ENCODE measurements at places on chromosomes 12 and 14.
A peak's percentile ranks its signal among the peaks of the same experiment; 100 is the strongest.

GRCh38 chr12:62434494-62435302 is 31.9 kb upstream of the MON2 start:
- DNase-seq, result peak; percentile 5

- DNase-seq, result peak; percentile 27
These were observed 58.4 kb upstream of the SAV1 start for GRCh38 chr14:50726372-50727107.

- peak; percentile 70 for DNase-seq
These were observed 29.3 kb upstream of the PNMA1 start for GRCh38 chr14:73743431-73743931.

GRCh38 chr12:83132360-83132759 is 445.7 kb downstream of the TMTC2 start:
- DNase-seq, result no peak

DNA sequence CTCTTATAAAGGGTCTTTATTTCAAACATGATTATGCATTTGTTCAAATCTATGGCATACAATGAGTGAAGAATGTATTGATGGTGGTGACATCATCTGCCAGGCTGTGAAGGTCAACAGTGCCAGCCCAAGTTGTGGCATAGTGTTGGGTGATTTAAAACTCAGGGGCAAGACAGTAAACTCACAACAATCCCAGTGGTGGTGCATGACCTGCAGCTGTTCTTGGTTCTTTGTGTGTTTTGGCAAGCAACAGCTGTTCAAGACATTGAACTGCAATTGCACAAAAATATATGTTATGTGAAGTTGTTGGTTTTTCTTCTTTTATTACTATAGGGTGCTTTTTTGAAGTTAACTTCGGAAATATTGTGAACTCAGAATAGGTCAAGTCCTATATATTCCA is 851.6 kb downstream of the NRXN3 start:
- DNase-seq, result no peak

DNA sequence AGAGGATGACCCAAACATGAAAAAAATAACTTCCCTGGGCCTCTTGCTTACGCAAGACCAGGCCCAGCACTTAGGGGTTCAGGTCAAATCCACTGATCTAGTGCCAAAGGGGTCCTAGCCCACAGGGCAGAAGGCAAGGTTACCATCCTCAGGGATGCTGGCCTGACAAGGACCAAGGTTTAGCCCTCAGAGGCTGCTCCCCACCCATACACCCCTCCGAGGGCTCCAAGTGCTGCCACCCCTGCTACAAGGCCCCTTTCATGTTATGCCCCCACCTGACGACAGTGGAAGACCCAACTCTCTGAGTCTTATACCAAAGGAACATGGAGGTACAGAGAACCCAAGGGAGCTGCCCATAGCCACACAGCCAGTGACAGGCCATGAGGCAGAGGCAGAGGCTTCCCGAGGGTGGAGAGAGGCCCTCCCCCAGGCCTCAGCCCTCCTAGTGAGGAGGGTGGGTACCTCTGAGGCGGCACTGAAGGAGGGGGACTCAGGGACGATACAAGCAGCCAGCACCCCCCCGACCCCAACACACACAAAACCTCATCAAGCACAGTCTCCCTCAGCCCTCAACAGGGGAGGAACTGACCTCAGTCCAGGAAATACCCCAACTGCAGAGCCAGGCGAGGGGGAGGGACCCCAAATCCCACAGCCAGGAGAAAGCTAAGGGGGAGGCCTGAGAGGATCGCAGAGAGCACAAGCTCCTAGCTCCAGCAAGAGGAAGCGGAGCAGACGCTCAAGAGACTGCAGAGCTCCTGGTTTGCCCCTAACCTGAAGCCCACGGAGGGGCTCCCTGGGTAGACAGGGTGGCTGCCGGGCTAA is 37.0 kb downstream of the ANAPC7 start:
- DNase-seq, result no peak

- DNase-seq, result no peak
These were observed 170.9 kb upstream of the ATF7IP start for GRCh38 chr12:14194572-14194971.

GRCh38 chr12:56864318-56864717 is 69.9 kb downstream of the SDR9C7 start:
- DNase-seq, result no peak

DNA sequence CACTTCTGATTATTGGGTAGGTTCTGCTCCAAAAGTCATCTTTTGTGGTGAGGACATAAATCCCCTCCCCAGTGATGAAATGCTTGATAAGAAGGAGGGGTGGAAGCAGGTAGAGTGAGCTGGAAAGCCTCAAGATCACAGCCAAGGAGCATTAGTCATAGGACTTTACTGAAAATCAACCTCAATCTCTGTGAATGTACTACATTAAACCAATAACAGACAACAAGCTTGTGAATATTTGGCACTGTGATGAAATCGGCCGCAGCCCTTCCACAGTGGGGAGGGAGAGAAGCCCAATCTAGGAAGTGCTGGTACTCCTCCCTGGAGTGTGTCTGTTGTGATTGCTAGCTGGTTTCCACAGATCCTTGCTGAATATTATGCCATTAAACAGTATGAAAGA is 41.2 kb upstream of the PTCSC3 start:
- DNase-seq, result peak; percentile 6

GRCh38 chr12:2640709-2641108 is 154.1 kb upstream of the FKBP4 start:
- DNase-seq, result peak; percentile 55

DNA sequence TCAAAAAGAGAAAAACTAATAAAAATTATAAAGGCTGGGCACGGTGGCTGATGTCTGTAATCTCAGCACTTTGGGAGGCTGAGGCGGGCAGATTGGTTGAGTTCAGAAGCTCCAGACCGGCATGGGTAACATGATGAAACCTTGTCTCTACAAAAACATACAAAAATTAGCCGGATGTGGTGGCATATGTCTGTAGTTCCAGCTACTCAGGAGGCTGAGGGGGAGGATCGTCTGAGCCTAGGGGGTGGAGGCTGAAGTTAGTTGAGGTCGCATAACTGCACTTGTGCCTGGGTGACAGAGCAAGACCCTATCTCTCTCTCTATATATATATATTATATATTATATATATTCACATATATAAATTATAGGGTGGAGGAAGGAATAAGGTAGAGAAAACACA is 32.5 kb upstream of the ANO2 start:
- DNase-seq, result no peak

- no peak for DNase-seq
These were observed 26.8 kb downstream of the CORO1C start for GRCh38 chr12:108704527-108704926.

DNA sequence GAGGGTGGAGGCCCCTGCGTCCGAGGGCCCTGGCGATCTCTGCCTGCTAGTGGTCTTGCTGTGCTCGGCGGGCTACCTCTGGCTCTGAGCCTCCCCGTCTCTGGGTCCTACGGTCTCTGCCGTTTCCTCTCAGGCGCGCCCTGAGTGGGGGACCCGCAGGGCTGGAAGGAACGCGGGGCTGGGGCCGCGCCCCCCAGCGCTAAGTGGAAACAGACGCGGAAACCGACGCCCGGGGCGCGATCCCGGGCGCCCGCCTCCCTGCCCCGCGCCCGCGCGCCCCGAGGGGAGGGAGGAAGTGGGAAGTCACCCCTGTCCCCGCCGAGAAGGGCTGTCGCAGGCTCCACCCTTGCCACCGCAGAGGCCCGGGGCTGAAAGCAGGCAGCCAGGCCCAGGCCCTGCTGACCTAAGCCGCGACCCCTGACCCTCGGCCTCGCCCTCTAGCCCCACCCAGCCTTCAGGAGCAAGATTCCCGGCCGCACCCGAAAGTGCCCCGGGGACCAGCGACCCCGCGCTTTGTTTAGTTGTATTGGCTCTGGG is 831 bp downstream of the CRIP1 start:
- DNase-seq, result peak; percentile 63

GRCh38 chr14:101054671-101055070 is 151.1 kb upstream of the RTL1 start:
- no peak for DNase-seq

DNA sequence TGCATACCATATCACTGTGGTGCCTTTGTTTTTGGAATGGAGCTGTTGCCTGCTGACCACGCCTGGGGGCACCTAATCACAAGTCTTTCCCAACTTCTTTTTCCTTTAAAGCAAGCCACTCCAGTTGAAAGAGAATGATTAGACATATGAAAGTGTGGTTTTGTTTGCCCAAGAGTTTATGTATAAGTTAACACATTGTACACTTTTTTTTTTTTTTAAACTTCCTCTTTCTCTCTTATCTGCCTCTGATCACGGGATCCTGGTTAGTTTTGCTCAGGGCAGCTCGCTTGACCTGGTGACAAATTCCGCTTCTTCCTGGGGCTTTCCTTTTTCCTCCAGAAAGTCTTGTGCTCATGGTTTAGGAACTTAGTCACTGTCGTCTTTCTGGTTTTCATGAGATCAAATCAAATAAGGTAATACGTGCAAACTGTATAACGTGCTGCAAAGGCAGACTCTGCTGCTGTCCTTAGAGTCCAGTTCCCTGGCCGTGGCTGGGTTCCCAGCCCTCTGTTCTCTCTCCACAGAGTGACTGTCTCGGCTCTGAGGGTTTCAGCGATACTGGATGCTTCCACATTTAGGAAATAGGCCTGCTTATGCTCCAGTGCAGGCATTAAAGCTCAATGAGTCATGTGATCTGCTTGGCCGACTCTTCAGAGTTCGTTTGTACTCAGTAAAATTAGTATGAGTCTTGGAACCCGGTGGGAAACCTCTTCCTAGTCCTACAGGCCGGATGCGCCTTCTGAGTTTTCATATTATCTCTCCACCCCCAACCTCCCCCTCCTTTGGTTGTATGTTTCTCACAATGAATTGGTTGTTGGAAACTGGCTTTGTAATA is 15.2 kb downstream of the RASSF3 start:
- peak; percentile 52 for DNase-seq

DNA sequence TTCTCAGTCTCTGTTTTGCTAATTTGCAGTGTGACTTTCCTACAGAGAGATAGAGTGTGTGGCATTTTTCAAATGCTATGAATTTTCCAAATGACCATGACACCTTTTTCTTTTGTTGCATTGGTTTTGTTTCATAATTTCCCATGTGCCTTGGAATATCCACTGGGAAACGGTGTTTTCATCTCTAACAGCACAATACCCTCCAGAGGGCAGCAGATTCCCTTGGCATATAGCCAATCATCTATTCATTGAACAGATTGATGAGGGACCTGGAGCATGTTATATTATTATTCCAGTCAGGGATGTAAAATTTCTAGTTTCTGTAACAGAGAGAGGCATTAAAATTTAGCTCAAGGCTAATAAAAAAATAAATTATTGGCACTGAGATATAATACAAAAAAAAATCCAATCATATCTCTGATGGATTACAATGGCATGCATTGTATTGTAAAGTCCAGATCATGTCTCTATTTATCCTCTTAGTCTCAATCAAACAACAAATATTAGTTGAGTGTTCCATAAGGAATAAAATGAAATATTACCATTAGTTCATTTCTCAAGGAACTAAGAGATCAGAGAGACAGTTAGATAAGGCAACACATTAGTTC is 29.6 kb upstream of the NTN4 start:
- no peak for DNase-seq

DNA sequence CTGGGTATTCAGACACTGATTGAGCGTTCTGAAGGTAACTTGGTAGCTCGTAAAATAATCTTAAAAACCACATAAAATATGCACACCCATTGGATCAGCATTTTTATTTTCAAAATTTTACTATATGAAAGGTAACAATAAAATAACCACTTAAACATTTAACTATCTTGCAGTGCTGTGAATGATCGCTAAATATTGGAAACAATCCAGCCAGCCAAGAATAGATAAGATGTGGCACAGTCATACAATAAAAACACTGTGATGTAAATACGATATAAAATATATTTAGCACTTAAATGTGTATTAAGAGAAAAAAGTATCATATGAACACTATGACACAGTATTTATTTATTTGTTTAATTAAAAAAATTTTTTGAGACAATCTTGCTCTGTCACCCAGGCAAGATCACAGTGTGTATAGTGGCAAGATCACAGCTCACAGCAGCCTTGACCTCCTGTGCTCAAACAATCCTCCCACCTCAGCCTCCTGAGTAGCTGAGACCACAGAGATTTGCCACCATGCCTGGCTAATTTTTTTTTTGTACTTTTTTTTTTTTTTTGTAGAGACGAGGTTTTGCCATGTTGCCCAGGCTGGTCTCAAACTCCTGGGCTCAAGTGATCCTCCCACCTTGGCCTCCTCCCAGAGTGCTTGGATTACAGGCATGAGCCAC is 39.4 kb downstream of the SDR9C7 start:
- no peak for DNase-seq

GRCh38 chr12:82359115-82359478 is 768 bp downstream of the METTL25 start:
- DNase-seq, result no peak

DNA sequence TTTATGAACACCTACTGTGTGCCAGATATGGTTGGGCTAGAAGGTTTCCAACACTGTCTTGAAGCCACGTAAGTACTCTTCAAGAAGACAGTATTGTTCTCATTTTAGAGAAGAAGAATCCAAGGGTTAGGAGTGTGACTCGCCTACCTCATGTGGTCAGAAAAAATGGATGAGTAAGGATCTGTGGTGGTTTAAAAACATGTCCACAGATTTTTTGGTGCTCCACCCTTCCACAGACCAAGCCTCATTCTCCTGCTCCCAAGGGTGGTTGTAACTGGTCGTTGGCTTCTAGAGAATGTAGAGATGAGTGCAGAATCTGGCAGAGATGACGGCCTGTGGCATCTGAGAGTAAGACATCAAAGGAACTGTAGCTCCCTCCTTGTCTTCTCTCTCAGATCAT is 30.3 kb upstream of the TTC7B start:
- DNase-seq, result no peak

Data from activated CD4-positive, alpha-beta T cell treated with anti-CD3 and anti-CD28 coated beads for 48 hours (primary cell).